ENCODE measurements at places on chromosomes 6 and 20. TPM values are rescaled to one million over a fixed set of nuclear protein-coding genes. Genes with fewer than 3 reads are reported as not detected.

Gene MAFB
- total RNA-seq: 0.39 TPM

Gene MYB
- total RNA-seq: 89.6 TPM

Gene EMILIN3
- not detected for total RNA-seq

Gene MCHR2
- not detected for total RNA-seq

Gene CENPQ
- 12.5 TPM for total RNA-seq

Gene MAPK13
- total RNA-seq: 68.2 TPM

Gene LRRC1
- 4.4 TPM for total RNA-seq

Gene MYMX
- total RNA-seq: not detected

GRCh38 chr6:119517428-119517827 is 167.9 kb upstream of the MAN1A1 start:
- no peak for DNase-seq

- DNase-seq: no peak
These were observed 17.2 kb upstream of the MYT1 start for GRCh38 chr20:64146936-64147477.

DNA sequence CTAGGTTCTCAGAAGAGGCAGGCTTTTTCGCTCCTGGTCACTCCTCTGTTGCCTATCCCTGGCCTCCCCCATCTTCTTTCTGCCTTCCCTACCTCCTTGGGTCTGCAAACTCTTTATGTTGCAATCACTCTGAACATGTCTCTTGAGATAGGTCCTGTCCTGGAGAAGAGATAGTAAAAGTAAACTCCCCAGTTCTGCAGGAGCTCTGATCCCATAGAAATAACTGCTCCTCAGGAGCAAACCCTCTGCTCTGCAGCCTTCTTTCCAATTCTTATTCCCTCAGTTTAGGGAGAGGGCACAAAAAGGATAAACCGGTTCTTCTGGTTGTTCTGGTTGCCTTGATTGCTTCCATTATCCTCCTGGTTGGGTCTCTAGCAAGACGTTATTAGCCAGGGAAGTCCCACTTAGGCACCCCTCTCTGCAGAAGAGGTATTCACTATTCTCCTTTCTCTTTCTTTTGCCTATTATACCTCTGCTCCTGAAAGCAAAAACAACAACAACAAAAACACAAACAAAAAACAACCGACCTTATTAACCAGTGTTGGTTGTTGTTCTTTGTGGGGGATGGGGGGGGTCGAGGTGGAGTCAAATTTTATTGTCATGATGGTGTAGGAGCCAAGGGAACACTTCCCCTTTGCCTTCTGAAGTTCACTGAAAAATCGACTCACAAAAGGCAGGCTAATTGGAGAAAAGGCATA is 973 bp downstream of the TRIM38 start:
- DNase-seq: no peak

DNA sequence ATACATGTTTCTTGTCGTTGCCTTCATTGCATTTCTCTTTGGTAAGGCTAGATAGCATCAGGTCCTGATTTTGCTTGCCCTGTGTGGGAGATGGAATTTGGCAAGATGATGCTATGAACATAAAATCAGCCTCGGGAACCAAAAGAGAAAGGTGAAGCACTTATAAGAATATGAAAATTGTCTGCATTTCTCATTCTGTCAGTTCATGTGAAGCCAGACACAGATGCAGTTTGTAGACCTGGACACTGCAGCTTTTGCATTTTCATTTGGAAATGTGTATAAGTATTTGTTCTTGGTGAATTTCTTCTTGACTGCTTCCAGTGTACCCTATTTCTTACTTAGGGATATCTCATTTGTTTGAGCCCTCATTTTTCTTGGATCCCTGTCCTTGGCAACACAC is 1.3 kb downstream of the YWHAB start:
- no peak for DNase-seq

- no peak for DNase-seq
These were observed 235.4 kb downstream of the CDKAL1 start for GRCh38 chr6:20769631-20770030.

- DNase-seq: no peak
These were observed 54.0 kb upstream of the REV3L start for GRCh38 chr6:111536910-111537527.

DNA sequence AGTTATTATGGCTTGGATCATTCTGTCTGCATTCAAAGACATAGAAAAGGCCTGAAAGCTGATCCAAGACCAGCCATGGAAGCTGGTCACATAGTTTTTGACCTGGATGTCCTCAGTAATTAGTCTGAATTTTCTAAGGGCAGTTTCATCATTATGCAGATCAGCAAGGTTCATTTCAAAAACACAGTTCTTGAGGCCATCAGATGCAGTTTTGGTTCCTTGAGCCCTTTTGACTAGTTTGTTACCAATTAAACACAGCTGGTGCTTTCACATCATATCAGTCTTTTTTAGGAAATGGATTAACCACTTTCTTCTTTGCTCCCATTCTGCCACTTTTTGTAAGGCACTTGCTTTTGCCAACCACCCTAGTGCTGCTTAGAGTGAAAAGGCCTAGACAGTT is 129.4 kb downstream of the NCOA3 start:
- no peak for DNase-seq

GRCh38 chr6:117989086-117989485 is 82.0 kb downstream of the SLC35F1 start:
- DNase-seq: no peak

DNA sequence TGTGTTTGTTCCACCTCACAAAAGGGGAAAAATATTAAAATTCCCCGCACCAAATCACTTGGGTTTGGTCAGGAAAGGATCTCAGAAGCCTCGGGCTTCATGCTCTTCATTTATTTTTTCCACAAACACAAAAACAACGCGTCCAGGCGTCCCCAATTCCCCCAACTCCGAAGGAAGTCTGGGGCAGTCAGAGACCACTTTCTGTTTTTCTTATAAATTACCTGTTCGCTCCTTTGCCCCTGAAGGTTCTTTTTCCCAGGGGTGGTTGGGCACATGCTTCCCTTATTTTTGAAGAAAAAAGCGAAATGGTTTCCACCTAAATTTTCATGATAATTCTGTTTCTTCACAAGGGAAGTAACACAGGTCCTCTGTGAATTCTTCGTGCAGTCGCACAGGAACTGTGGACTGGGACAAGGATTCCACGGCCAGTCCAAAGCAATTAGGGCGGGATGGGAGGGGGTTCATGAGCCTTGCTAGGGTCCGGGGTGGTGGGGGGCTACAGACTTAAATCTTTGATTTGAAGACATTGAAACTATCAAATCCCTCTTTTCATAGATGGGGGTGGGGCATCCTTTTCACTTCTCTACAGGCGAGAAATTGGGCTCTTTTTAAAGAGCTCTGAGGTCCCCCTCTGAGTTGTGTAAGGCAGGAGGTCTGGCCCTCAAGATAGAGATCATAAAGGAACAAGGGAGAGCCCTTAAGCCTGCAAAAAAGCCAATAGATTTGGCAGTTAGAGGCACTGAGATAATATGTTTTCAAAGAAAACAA is 30.5 kb upstream of the HFE start:
- peak; percentile 48 for DNase-seq

DNA sequence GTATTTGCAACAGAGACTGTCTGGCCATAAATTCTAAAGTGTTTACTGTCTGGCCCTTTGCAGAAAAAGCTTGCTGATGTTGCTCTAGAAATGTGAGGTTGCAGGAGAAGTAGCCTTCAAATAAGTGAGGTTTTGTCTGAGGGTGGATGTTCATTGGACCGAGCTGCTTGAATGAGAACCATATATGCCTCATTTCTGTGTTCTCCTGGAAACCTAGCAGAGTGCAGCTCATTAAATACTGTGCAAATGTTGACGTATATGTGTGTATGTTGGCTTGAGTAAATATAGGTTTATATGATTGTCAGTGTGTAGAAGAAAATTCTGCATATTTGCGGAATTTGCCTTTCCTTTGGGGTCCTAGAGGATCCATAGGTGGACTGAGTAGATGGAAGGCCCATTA is 39.0 kb downstream of the CHMP4B start:
- DNase-seq: no peak

- no peak for DNase-seq
These were observed 83.6 kb upstream of the C20orf144 start for GRCh38 chr20:33578510-33578909.

DNA sequence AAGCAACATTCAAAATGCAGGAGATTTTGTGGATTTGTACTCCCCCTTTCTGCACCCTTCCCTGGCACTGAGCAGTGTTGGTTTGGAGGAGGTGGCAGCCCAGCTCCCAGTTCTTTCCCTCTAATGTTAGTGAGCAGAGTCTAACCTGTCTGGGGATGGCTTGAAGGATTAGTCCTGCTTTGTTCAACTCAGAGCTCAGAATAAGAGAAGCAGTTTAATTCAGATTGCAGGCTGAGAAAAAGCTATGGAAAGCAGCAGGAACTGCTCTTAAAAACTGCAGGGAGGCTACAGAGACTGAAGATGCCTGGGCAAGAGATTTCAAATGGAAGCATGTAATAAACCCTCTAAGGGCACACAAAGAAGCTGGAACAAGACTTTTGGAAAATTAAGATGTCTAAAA is 223.4 kb upstream of the GGTLC1 start:
- DNase-seq: no peak

DNA sequence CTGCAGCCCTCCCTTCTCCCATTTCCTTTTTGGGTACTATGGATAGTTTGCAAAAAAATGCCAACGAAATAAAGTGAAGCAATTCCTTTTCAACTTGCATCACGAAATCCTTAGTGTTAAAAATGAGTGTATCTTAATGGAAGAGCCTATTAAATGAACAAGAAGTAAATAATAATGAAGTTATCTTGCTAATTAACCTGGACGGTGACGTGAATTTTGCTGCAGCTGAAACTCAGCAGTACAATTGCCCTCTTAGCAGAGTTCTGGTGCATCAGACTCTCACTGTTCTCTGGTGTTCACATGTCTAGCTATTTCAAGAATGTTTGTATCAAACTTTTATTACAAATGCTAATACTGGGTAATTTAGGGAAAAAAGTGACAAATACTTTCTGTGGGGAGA is 119.7 kb upstream of the HDAC2 start:
- DNase-seq: no peak

- no peak for DNase-seq
These were observed 408.6 kb downstream of the PREX1 start for GRCh38 chr20:48419173-48419572.

GRCh38 chr6:69232911-69233448 is 563.8 kb downstream of the LMBRD1 start:
- DNase-seq: peak; percentile 44

- no peak for DNase-seq
These were observed 278.6 kb upstream of the TCF21 start for GRCh38 chr6:133610227-133610840.

DNA sequence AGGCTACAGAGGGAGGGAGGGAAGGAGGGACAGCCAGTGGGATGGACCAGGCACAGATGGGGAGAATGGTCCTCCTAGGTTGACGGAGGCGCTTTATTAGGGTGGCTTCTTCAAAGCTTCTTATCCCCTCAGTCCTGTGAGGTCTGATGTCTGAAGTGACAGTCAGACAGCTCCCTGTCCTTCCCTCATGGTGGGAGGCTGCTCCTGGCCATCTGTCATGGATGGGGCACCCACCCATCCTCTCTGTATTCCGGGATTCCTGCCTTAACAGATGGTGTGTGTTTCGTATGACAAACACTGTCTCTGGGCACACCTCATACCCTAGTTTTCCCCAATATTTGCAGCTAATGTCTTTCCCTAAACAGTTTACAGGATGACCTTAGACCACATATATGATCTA is 7.9 kb downstream of the RIN2 start:
- no peak for DNase-seq

- no peak for DNase-seq
These were observed 268.1 kb downstream of the UST start for GRCh38 chr6:149014631-149015534.
